ENCODE measurements at places on chromosomes 2 and 18. TPM values are rescaled to one million over a fixed set of nuclear protein-coding genes. Genes with fewer than 3 reads are reported as not detected.

DNA sequence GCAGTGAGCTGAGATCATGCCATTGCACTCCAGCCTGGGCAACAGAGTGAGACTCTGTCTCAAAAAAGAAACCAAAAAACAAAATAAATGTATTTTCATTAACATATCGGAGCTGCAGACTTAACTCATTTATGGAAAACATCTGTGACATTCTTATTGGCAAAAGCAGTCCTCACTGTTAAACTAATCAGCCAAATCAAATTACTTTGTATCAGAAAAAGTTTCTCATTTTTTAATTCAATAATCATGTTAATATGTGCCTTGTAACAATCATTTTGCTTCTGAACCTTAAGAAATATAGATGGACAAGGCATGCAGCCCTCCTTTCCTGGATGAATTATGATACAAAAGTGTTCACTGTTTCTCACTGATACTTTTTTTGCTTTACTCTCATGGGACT lies 18.0 kb upstream of the TP53I3 start:
- no peak for DNase-seq

- DNase-seq, result no peak
These were observed 16.0 kb upstream of the TMEM37 start for GRCh38 chr2:119415630-119416029.

DNA sequence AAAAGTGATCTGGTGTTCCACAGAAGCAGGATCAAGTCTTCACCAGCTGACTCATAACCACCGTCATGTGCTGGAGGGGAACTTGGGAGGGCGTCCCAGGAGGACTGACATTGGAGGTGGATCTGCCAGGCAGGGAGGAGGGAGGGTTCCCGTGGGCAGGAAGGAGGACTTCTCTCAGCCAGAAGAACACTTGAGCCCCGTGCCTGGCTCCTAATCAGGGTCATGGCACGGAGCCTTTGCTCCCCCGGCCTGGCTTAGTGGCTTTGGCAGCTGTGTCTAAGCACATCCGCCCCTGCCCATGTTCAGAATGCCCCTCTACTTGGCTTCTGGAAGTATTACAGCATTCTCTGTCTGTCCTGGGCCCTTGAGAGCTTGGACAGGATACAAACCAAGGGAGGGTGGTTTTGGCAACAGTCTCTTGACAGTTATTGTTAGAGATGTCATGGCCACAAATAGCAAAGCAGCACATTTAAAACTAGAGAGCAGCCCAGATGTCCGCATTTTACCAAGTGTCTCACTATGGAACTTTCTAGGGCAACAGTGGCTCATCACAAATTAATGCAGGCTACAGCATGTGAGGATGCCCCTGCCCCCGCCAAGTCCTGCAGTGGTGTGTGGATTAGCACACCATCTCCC lies 11.5 kb downstream of the PPP1R7 start:
- peak; percentile 27 for DNase-seq

- no peak for DNase-seq
These were observed 71.0 kb upstream of the BOD1L2 start for GRCh38 chr18:57075716-57076400.

DNA sequence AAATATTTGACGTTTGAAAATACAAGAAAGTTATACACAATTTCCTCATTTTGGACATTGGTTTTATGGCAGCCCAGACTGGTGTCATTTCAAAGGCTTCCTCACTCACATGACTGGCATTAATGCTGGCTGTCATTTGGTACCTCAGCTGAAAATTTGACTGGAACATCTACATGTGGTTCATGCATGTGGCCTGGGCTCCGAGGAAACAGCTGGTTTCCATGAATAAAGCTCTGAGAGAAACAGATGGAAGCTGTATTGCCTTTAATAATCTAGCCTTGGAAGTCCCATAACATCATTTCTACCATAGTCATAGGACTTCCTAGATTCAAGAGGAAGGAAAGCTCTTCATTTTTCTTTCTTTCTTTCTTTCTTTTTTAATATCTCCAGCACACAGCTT lies 42.9 kb upstream of the RIT2 start:
- DNase-seq, result no peak

- DNase-seq, result no peak
These were observed 70.4 kb downstream of the TDRD15 start for GRCh38 chr2:21194147-21194546.

DNA sequence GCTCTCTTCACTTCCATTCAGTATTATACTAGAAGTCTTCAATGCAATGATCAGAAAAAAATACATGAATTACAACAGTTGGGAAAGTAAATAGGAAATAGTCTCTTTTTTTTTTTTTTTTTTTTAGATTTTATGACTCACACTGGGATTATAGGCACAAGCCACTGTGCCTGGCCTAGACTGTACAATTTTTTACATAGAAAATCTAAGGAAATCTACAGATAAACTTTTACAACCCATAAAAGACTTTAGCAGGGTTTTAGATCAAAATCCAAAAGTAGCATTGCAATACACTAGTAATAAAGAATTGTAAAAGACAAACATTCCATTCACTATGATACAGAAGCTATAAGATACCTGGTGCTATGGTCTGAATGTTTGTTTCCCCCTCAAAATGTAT lies 39.0 kb downstream of the CFAP221 start:
- DNase-seq, result no peak

DNA sequence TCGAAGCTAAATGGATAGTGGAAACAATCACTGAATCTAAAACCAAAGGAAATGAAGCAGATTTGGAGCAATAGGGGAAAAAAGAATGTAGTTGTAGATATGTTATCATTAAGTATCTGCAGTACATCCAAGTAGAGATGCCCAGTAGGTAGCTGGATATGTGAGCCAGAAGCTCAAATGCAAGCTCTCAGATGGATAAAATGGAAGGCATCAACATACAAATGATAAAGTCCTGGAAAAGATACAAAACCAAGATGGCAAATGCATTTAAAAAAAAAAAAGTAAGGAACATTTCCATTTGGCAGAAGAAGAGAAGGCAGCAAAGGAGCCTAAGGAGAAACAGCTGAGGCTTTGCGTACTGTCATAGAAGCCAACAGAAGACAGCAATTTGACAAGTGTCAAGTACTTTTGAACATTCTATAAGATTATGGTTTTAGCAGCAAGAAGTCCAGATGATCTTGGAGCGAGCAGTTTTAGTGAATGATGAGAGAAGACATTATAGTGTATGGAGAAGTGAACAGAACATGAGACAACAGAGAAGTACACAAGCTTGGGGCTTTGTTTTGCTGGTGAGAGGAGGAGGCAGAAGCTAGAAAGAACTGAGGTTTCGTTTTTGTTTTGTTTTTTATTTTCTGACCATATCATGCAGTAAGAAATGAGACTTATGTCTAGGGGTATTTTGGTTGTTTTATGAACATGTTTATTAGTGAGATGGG lies 18.3 kb downstream of the ROCK2 start:
- DNase-seq, result no peak

DNA sequence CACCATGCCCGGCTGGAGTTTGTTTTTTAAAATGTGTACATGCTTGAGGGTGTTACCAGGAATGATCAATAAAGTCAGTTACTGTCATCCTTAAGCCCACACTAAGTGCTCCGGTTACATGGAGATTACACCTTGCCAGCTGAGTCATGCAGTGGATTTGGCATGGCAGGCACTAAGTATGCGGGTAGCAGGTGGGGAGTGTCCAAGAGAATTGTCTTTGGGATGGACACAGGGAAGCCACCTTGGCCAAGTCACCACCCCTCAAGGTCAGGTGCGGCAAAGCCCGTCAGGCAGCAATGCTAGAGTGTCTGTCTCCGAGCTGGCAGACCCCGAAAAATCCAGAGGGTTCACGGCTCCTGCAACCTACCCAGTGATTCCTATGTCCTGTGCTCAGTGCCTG lies 54.8 kb downstream of the GBX2 start:
- DNase-seq, result no peak

- DNase-seq, result no peak
These were observed 818 bp upstream of the CCDC141 start for GRCh38 chr2:179050755-179051154.

GRCh38 chr2:108542071-108542470 lies 7.8 kb downstream of the LIMS1 start:
- no peak for DNase-seq

- no peak for DNase-seq
These were observed 106.9 kb upstream of the GAREM1 start for GRCh38 chr18:32577561-32577960.

DNA sequence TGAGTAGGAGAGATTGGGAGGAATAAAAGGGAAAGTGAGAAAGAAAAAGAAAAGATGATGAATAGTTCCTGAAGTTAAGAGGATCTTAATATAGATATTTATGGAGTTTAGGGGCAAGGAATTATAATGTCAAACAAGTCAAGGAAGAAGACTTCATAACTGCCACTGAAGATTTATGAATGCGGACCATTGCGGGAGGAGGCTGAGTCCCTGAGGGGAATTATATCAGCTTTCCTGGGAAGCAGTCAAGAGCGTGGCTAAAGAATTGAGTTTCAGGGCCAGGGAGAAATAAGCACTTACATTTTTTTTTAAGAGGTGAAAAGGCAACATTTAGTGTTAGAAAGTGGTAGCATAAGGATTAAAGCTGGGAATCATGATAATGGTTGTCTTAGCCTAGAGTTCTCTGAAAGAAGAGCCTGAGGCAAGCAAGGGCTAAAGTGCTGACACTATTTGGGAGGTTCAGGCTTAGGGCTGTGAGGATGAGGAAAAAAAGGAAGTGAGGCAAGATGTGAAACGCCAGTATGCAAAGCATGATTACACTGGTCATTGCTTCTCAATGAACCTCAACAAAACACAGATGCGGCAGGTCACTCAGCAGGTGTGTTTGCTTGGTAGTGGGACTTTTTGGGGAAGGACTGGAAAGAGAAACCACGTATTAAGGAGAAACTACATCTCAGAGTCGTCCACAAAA lies 217.1 kb downstream of the SLC4A3 start:
- no peak for DNase-seq

GRCh38 chr18:61893309-61893970 lies 633 bp upstream of the RNF152 start:
- peak; percentile 52 for DNase-seq

- DNase-seq, result no peak
These were observed 20.8 kb upstream of the FIGN start for GRCh38 chr2:163756588-163756987.

DNA sequence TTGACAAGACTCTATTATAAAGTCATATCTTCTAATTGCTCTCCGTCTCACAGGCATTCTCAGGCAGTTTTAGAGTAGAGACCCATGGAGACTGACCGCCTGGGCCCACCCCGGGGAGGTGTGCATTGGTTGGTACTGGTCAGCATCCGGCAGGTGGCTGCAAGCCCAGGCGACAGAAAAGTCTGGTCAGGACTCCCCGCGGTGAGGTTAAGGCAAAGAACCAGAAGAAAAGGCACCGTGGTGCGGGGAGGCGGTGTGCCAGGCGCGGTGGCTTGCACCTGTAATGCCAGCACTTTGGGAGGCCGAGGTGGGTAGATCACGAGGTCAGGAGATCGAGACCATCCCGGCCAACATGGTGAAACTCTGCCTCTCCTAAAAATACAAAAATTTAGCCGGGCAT lies 32.5 kb downstream of the AMER3 start:
- no peak for DNase-seq

DNA sequence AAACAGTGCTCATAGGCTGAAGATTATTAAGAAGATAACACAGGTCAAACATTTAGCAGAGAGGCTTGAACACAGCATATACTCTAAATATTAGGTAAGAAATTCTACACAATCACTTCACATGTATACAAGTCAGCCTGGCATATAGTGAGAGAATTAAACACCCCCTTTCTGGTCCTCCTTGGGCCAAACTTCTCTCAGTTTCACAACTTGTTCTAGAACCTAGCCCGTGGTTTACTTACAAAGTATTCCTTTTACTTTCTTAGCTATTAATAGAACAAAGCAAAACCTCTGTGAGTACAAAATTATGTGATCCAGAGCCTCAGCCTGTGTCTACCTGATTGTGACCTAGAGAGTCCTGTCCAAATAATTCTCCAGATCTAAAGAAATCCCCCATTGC lies 562.8 kb downstream of the TNS1 start:
- no peak for DNase-seq

DNA sequence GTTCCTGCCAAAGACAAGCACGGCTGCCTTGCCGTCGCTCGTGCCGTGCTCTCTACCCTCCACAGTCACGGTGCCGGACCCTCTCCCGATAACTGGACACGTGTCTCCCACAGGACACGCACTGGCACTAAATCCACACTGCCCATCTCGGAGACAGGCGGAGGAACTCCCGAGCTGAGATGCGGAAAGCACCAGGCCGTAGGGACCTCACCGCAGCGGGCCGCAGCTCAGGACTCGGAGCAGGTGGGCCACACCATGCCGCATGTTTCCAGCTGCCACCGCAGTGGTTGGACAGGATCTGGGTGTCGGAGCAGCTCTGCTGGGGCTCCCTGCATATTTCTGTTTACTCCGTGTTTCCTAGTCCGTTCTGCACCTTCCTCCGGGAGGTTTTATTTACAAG lies 127.2 kb downstream of the TPO start:
- DNase-seq, result no peak

- no peak for DNase-seq
These were observed 167.8 kb downstream of the BCL11A start for GRCh38 chr2:60385648-60386047.

DNA sequence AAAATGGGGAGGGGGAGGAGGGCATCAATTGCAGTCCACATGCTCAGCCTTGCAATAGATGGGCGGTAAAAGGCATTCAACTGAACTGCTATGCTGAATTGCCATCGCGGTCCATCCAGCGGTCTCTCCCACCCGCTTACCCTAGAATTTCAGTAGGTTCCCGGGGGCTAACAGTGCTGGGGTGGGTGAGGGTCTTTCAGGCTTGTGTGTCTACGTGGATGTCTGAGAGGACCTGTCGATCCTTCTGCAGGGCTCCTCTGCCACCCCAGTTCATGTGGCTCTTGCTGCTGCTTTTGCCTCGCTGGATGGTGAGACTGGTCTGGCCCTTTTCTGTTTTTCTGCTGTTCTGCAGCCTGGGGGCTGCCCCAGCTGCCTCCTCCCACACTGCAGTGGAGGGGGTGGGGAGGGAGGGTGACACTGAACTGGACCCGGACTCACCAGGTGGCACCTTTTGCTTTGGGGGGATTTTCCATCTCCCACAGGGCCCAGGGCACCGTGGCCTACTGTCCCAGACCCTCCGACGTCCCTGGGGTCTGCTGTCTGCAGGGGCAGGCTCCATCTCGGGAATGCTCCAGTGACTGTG lies 14.1 kb downstream of the ACKR3 start:
- DNase-seq, result no peak

- DNase-seq, result no peak
These were observed 469.3 kb downstream of the PLCL1 start for GRCh38 chr2:198273660-198274059.

The HOXD9 gene
- not detected for total RNA-seq

The B3GNT7 gene
- total RNA-seq, result 1.2 TPM

The EIF5B gene
- total RNA-seq, result 20.5 TPM

The EDAR gene
- not detected for total RNA-seq

The EMILIN2 gene
- 4.7 TPM for total RNA-seq

The CCDC93 gene
- total RNA-seq, result 54.8 TPM

The STEAP3 gene
- 1.4 TPM for total RNA-seq

The ANO7 gene
- total RNA-seq, result 0.54 TPM

The SLC11A1 gene
- total RNA-seq, result 1.5 TPM

The ZEB2 gene
- total RNA-seq, result 107 TPM

The POTEJ gene
- total RNA-seq, result 0.45 TPM

The NR4A2 gene
- total RNA-seq, result 0.45 TPM

The AGAP1 gene
- 68.2 TPM for total RNA-seq

Measured in cerebellum (tissue), 4 donors.